ENCODE measurements at places on chromosomes 6 and 20.

DNA sequence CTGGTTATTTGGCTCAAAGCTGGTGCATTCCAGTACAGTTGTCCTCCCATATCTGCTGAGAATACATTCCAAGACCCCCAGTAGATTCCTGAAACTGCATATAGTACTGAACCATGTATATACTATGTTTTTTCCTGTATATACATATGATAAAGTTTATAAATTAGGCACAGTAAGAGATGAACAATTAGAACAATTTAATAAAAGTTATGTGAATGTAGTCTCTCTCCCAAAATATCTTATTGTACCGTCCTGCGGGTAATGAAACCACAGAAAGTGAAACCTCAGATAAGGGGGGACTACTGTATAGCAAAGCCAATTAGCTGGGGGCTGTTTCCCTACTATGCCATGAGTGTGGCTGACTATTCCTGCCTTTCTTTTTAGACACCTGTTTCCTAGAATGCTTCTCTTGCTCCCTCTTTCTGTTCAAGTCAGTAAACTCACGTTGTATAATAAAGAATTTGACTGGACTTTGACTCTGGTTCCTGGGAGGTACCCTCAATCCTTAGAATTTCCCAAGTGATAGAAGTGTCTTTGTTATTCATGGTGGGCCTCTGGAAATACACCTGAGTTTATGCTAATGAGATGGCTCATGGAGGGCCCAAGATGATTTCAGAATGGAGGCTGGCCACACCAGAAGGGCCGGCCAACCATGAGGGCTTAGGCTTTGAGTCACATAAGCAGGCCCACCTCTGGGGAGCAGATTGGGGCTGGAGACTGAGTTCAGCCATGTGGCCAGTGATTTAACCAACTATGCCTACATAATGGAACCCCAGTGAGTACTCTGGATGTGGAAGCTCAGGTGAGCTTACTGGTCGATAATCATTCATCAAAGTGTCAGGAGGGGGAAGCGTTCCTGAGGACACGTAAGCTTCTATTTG, 689 bp upstream of the BLOC1S5 start:
- DNase-seq = no peak

GRCh38 chr6:40338306-40338705, 248.9 kb downstream of the LRFN2 start:
- DNase-seq = no peak

DNA sequence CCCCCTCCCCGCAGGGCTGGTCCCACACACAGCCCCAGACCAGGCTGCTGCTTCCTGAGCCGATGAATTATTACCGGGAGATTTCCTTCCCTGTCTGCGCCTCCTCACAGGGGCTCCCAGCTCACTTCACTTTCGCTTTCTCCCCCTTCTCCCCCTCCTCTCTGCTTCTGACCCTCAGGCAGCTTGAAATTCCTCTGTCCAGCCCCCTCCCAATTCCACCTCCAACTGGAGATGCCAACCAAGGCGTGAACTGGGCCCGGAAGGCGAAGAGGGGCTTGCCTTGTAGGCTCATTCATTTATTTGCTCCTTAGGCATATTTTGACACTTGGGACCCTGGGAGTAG, 1.7 kb upstream of the TCF15 start:
- DNase-seq = no peak

DNA sequence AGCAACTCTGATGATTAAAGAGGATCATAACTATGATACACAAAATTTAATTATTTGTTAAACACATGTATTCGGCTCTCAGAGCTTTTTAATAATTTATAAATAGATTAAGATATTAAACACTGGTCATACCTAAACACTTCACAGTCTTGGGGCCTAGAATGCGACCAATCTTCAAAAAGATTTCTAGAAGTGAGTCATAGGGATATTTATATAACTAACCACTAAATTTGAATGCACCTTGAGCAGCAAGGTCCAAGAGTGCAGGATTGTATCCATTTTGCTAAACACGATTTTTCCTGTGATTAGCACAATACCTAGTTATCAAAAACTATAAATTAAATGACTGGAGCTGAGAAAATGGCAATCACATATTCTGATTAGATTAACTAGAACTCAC, 709.3 kb downstream of the EPHA7 start:
- DNase-seq = no peak

DNA sequence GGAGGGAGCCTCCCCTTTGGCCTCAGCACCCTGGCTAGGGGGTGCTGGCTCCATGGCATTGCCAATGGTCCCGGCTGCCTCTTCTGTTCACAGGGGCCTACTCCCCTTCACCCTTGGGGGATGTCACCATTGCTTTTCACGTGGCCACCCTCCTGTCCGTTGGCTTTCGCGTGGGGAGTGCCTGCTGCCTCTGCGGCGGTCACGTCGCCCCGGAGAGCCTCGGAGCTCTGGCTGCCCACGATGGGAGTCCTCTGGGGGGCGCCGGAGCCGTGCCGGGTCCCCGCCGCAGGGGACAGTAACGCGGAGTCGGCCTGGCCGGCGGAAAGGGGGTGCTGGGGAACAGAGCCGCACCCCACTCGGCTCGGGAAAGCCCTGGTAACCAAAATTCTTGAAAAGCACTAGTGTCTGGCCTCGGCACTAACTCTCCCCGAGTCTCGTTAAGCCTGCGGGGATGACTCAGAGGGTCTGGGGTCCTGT, 661 bp upstream of the HEBP2 start:
- peak; percentile 29 for DNase-seq
